HCT116 (cell line): ENCODE measurements at places on chromosomes 6 and 20. TPM values are rescaled to one million over a fixed set of nuclear protein-coding genes. Genes with fewer than 3 reads are reported as not detected.

CST2 gene
- total RNA-seq, result not detected

HS3ST5 gene
- not detected for total RNA-seq

SPO11 gene
- total RNA-seq, result not detected

CALHM5 gene
- total RNA-seq, result 0.05 TPM

PHACTR2 gene
- total RNA-seq, result 27.6 TPM

CRISP3 gene
- total RNA-seq, result not detected

SGK2 gene
- 2.3 TPM for total RNA-seq

CCR6 gene
- not detected for total RNA-seq

RBM24 gene
- total RNA-seq, result 3.3 TPM

FOXF2 gene
- not detected for total RNA-seq

FHL5 gene
- not detected for total RNA-seq

NCOA7 gene
- total RNA-seq, result 13.8 TPM

ENPP1 gene
- 6.5 TPM for total RNA-seq

APCDD1L gene
- not detected for total RNA-seq

SLC13A3 gene
- not detected for total RNA-seq

ADGRB3 gene
- total RNA-seq, result not detected

DYNLT2 gene
- total RNA-seq, result 1.5 TPM

SMLR1 gene
- not detected for total RNA-seq

ALDH5A1 gene
- total RNA-seq, result 10.0 TPM

TSPO2 gene
- total RNA-seq, result not detected

RNF5 gene
- 45.9 TPM for total RNA-seq

GPR6 gene
- not detected for total RNA-seq

MOXD1 gene
- 1.0 TPM for total RNA-seq

EYA2 gene
- not detected for total RNA-seq

WFDC2 gene
- total RNA-seq, result 1.1 TPM

TCF15 gene
- total RNA-seq, result not detected

MROH8 gene
- 0.79 TPM for total RNA-seq

PAX1 gene
- not detected for total RNA-seq

LINC00237 gene
- not detected for total RNA-seq

BPIFA1 gene
- not detected for total RNA-seq

C4A gene
- 5.1 TPM for total RNA-seq

MTO1 gene
- total RNA-seq, result 40.1 TPM

PTK7 gene
- total RNA-seq, result 105 TPM

OR12D3 gene
- total RNA-seq, result not detected

LCA5 gene
- 2.0 TPM for total RNA-seq

PFDN4 gene
- total RNA-seq, result 71.5 TPM

MEI4 gene
- not detected for total RNA-seq

TMEM217 gene
- total RNA-seq, result 0.98 TPM

SLX4IP gene
- total RNA-seq, result 11.1 TPM

KIAA1586 gene
- total RNA-seq, result 12.7 TPM

SNHG17 gene
- 65.7 TPM for total RNA-seq

ZC2HC1B gene
- total RNA-seq, result not detected

KCNK5 gene
- total RNA-seq, result 9.5 TPM
